ENCODE measurements at places on chromosomes 11 and 22. TPM values are rescaled to one million over a fixed set of nuclear protein-coding genes. Genes with fewer than 3 reads are reported as not detected.
A peak's percentile ranks its signal among the peaks of the same experiment; 100 is the strongest.

DNA sequence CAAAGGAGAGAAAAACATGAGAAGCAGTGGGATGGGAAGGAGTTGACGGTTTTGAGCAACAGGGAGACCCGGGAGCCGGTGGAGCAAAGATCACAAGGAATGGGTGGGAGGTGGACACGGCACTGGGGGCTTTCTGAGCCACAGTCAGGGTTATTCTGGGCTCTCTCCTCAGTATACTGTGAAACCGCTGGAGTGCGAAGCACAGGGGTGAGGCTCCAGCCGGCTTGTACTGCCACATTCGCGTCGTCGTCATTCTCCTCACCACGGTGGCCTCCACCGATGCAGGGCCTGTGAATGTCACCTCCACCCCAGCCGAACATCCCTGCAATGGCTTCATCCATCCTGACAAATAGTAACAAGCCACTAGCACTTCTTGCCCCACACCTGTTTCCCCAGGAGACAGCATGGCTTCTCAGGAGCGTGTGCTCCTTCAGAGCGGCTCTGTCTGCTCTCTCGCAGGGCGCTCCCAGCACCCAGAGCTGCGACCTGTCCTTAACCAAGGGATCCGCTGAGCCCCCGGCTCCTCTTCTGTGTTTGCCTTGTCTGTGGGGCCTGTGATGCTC lies 1165.3 kb downstream of the TBC1D22A start:
- no peak for DNase-seq

DNA sequence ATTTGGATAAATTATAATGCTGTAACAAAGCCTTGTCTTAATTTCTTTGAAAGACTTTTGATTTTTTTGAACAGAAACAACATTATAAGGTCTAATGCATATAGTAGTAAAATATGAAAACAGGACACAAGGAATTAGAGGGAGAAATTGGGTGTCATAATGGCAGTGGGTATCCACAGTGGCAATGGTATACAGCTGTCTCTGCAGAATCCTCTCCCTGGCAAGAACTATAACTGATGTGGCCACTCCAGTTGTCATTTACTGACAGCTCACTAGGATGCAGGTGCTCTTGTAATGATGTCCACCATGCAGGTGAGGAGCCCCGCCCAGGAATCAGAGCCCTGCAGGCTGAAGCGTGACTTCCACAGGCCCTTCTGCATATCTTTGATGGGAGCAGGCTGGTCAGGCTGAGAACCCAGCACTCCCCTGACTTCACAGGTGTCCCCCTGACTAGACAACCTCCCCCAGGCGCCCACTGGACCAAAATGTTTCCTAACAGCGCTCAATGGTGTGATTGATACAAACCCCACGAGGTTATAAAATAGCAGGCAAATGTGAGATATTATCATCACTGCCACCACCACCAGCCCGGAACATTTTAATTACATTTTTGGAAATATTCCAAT lies 32.8 kb upstream of the SERPIND1 start:
- DNase-seq: no peak

GRCh38 chr22:25797498-25798290 lies 55.7 kb downstream of the MYO18B start:
- DNase-seq: no peak

GRCh38 chr22:33539902-33540751 lies 380.1 kb downstream of the LARGE1 start:
- peak; percentile 79 for DNase-seq

DNA sequence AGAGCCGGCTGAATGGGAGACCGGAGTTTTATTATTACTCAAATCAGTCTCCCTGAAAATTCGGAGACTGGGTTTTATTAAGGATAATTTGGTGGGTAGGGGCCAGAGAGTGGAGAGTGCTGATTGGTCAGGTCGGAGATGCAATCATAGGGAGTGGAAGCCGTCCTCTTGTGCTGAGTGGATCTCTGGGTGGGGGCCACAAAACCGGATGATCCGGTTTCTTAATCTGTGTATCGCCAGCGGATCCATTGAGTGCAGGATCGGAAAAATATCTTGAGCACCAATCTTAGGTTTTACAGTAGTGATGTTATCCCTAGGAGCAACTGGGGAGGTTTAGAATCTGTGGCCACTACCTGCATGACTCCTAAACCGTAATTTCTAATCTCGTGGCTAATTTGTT lies 886 bp upstream of the NIPSNAP1 start:
- DNase-seq: no peak

DNA sequence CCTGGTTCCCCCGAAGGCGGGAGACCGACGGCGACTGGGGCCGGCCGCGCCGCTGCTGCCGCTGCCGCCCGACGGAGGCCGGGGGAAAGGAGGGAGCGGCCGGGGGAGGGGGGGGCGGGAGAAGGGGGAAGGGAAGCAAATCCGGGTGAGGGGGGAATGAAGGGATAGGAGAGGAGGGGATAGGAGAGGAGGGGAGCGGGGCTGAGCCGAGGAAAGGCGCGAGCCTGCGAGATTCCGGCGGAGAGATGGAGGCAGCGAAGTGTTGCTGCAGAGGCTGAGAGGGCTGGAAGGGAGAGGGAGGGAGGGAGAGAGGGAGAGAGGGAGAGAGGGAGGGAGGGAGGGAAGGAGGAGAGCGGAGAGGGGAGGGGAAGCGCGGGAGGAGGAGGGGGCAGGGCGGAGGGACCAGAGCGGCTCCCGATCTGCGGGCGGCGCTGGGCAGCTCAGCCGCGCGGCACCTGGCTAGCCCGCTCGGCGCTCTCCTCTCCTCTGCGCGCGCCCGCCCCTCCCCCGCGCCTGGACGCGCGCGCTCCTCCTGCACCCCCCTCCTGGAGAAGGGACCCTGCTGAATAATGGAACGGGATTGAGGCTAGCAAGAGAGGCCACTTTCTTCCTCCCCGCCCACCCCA lies 52.3 kb downstream of the SLC22A12 start:
- DNase-seq: no peak

DNA sequence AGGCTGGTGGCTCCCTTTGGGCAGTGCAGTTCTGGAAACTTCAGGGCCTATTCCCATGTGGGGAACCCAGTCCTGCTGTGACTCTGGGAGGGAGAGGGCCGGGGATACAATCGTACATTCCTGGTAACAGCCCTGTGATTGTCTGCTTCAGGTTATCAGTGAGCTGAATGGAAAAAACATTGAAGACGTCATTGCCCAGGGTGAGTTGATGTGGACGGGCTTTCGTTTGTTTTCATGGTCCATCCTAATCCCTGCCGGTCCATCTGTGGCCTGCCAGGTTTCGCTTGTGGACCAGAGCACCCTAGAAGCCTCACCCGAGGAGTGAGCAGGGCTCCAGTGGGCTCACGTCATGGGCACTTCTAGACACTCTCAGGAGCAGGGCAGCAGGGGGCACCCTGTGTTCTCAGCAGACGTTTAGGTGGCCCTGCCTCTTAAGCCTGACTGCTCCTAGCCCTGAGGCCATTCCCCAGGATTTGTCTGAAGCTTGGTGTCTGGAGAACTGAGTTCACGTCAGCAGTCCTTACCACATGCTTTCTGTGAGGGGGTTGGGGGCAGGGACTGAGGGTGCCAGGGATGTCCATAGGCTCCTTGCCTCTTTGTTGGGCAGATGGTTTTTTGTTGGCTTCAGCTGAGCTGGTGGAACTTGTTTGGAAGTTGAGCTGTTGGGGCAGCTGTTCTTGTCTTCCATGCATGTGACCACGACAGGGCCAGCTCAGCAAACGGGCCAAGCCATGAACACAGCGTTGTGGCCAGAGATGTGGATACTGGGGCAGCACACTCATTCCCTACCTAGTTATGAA lies 1.9 kb downstream of the RPLP2 start:
- DNase-seq: no peak

- DNase-seq: no peak
Measured at GRCh38 chr11:11871991-11872401, 30.2 kb downstream of the USP47 start.

- DNase-seq: no peak
Measured at GRCh38 chr11:133966921-133967598, 10.3 kb upstream of the IGSF9B start.

DNA sequence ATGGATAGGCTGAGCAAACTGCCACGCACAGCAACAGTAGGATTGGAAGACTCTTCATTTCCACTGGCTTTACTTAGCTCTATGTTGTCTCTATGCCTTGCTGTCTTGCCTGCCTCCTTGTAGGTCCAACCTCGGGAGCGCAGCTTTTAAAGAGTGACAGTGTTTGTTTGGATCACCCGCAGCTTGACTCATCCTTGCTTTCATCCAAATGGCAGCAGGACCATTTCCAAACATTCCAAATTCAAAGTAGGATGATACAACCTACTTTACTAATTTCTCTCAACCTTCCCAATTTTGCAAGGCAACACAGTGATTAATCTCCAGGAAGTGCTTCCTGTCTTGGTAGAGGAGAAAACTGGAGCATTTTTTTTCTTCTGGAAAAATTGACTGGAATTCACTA lies at the start of gene MMP3:
MMP3 (minus strand) TSS at position 121 of the 400 bp plus-strand sequence; CDS start at position 58, 63 bp downstream.
- DNase-seq: no peak

- no peak for DNase-seq
Measured at GRCh38 chr11:66330931-66331330, 5.3 kb downstream of the RIN1 start.

- no peak for DNase-seq
Measured at GRCh38 chr11:78318321-78319114, 99.1 kb downstream of the GAB2 start.

- no peak for DNase-seq
Measured at GRCh38 chr11:92569726-92570125, 345.1 kb downstream of the FAT3 start.

GRCh38 chr11:133745791-133746190 lies 99.5 kb downstream of the SPATA19 start:
- DNase-seq: no peak

DNA sequence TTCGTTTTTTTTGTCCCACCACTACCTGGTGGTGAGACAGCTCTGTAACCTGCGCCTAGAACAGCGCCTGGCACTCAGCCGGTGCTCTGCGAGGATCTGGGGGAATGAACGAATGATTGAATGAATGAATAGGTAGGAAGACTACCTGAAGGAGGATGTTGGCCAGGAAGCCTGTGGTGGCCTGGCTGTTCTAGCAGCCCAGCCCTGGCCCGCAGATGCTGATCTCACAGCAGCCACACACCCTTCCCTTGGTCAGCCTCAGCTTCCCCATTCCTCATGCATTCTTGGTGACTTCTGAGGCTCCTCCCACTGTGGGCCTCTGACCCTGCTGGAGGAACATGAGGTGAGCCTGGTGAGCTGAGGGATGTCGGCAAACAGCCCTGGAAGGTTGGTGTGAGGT lies 3.7 kb downstream of the TRPM5 start:
- no peak for DNase-seq

The ZDHHC8 gene
- 23.8 TPM for total RNA-seq

The DUSP18 gene
- total RNA-seq: 16.2 TPM

The SEC14L6 gene
- 5.8 TPM for total RNA-seq

All from kidney epithelial cell (primary cell).